RPMI8226 (cell line): ENCODE measurements at places on chromosomes 2 and 18.

GRCh38 chr18:22260208-22260820 lies 90.9 kb downstream of the GATA6 start:
- DNase-seq: no peak

GRCh38 chr2:11030909-11031308 lies 119.2 kb downstream of the KCNF1 start:
- DNase-seq: no peak

DNA sequence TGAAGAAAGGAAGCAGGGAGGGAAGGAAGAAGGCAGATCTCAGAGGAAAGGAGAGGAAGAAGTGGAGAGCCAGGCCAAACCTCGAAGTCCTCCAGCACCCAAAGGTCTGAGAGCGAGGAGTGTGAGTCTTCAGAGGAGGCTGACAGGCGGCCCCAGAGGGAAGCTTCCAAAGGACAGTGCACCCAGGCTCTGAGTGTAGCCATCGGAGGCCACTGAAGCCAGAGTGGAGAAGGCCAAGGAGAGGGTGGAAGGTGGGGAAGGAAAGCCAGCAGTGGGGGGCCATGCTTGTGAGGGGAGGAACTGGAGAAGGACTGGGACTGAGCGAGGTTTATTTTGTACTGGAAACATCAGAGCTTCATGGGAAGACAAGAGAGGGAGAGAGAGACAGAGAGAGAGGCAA lies 6.0 kb downstream of the ATP6V1B1 start:
- DNase-seq: no peak

DNA sequence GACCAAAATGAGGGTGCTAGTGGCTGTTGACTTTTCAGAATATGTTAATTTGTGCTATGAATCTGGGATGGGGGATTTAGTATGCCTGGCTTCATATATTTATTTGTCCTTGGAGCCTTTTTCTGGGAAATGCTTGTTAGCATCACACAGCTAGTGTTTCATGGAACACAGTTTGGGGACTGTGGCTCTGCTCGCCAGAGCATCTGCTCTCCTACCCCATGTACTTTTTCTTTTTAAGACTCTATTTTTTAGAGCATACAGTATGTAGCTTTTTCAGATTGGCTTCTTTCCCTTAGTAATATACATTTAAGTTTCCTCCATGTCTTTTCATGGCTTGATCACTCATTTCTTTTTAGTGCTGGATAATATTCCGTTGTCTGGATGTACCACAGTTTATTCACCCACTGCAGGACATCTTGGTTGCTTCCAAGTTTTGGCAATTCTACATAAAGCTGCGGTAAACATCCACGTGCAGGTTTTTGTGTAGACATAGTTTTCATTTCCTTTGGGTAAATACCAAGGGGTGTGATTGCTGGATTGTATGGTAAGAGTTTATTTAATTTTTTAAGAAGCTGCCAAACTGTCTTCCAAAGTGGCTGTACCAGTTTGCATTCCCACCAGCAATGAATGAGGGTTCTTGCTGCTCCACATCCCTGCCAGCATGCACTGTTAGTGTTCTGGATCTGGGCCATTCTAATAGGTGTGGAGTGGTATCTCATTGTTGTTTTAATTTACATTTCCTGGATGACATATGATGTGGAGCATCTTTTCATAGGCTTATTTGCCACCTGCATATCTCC lies 44.1 kb downstream of the EFR3B start:
- no peak for DNase-seq

DNA sequence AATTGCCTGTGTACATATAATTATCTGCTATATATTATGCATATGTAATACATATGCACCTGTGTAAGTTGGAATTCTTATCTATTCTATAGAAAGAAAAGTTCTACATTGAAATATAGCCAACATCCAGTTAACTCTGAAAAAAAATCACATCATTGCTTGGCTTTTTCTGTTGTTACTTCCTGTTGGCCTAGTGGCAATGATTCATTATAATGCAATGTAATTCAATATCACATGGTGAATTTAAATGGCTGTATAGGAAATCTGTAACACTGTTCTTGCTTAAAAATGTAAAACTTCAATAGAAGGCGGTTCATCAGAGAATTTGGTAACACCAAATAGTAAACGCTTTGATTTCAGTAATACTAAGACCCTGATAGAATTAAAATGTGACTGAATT lies 44.5 kb upstream of the MAP4K3 start:
- DNase-seq: no peak

GRCh38 chr2:143525402-143525860 lies 396.2 kb downstream of the ARHGAP15 start:
- no peak for DNase-seq

GRCh38 chr18:10332452-10332851 lies 122.0 kb upstream of the APCDD1 start:
- no peak for DNase-seq

GRCh38 chr2:11669454-11670291 lies at the start of gene NTSR2:
Gene NTSR2 (minus strand): TSS chr2:11670195. CDS start chr2:11670129, 66 bp downstream.
- DNase-seq: no peak

DNA sequence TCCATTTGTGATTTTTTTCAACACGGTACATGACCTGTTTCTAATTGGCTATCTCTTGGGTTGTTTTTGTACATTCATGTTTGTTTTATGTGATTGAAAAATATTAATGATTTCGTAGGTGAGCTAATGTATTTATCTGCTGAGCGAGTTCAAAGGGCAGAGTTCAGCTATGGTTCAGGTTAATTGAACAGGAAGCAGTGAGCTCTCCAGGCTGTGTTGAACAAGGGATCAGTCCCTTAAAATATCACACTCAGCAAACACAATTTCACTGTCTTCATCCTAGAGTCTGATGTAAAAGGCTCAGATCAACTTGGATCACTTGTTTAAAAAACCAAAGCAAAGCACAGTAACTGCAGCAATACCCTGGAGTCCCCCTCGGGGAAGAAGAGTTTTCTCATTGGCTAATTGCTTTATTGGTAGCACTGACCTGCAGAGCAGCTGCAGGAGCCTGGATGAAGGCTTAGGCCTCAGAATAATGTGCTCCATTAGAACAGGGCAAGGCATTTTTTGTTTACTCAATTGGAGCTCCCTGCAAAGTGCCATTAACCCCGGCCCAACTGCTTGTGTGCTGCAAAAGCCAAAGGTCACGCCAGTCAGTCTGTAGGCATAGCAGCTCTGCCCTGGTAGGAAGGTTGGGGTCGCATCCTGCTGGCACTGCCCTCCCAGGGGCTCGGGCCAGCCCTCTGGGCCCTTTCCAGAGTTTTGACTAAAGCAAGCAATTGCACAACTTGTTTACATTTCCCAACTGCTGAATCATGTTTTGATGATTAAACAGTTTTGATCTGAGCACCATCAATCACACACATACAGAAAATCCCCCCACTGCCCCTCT lies 10.5 kb downstream of the ONECUT2 start:
- no peak for DNase-seq

GRCh38 chr2:217629347-217629746 lies 373.4 kb downstream of the TNS1 start:
- DNase-seq: no peak

- DNase-seq: no peak
Measured at GRCh38 chr2:216866515-216867095, 6.7 kb upstream of the TNP1 start.

- no peak for DNase-seq
Measured at GRCh38 chr2:108446703-108447102, 2.3 kb upstream of the GCC2 start.

DNA sequence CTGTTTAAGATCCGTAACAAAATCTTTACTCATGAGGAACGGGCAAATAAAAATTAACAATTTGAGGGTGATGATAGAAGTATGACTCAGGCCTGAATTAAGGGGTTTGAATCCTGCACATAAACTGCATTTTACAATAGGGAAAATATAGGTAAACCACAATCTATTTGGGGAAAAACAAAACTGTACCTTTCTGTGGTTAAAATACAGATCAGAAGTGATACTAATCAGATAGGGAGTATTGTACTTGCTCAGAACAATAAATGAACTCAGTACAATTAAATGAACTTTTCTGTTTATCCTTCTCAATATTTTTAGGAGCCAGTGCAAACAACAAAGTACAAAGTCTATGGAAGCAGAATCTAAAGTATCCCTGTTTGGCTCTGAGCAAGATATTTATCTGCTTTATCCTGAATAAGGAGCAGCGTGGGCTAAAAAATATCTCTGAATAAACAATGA lies 287.3 kb downstream of the ZNF385B start:
- no peak for DNase-seq

GRCh38 chr2:161217597-161218185 lies 57.5 kb downstream of the TANK start:
- DNase-seq: no peak

- DNase-seq: no peak
Measured at GRCh38 chr2:114089636-114090319, 199.9 kb downstream of the ACTR3 start.

GRCh38 chr2:239951825-239952224 lies 73.3 kb downstream of the NDUFA10 start:
- no peak for DNase-seq

DNA sequence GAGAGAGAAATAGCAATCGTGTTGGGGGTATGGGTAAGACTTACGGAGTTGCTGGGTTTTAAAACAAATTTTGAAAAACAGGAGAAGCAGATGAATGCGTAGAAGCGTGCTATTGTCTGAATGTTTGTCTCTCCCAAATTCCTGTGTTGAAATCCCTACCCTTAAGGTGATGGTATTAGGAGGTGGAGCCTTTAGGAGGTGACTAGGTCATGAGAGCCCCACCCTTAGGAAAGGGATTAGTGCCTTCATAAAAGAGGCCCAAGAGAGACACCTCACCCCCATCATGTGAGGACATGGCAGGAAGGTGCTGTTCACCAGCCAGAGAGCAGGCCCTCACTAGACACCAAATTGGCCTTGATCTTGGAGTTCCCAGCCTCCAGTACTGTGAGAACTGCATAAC lies 40.7 kb upstream of the FZD7 start:
- DNase-seq: no peak

GRCh38 chr2:234051374-234052070 lies 1.0 kb downstream of the SPP2 start:
- no peak for DNase-seq

GRCh38 chr18:54742659-54743604 lies 85.3 kb upstream of the RAB27B start:
- DNase-seq: no peak

GRCh38 chr2:95393901-95394300 lies 8.6 kb upstream of the FAHD2A start:
- DNase-seq: no peak

DNA sequence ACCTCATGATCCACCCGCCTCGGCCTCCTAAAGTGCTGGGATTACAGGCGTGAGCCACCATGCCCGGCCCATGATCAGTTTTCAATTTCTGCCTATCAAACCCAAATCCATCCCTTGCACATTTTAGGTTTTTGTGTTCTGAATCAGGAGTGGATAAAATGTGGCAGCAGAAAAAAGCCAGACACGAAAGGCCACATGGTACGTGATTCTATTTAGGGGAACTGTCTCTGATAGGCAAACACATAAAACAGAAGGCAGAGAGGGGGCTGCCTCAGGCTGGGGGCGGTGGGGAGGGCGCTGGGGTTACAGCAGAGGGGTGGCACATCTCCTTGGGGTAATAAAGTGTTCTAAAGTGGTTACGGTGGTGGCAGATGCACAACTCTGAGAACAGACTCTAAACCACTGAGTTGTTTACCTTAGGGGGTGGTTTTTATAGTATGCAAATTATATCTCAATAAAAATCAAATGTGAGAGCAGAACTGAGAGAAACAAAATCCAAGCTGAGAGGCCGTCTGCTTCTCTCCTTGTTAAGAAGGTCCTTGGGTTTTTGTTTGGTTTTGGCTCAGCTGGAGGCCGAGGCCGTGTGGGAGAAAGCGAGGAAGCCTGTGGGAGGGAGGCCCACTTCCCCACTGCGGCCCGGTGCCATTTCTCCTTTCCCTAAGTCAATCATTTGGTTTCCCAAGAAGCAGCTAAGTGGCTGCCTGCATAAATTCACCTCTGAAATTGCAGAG lies 78.0 kb downstream of the SOWAHC start:
- no peak for DNase-seq

DNA sequence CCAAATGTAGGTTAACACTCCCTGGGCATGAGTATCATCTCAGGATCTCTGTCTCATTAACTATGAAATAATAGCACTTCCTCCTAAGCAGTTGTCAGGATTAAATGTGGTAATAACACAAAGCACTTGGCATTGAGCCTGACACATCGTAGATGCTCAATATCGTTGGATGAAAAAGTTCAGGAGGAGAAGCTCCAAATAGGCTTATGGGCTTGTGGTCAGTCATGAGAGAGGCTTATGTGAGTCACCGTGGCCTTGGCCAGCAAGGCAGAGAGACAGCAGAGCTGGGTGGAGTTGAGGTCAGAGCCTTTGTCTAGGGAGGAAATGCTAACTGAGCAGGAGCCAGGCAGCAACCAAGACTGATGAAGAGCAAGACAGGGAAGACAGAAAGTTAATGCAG lies 68.3 kb upstream of the PPM1B start:
- no peak for DNase-seq

- DNase-seq: no peak
Measured at GRCh38 chr18:24530630-24531111, 70.2 kb downstream of the HRH4 start.

- DNase-seq: no peak
Measured at GRCh38 chr18:62279561-62279960, 45.5 kb upstream of the TNFRSF11A start.

DNA sequence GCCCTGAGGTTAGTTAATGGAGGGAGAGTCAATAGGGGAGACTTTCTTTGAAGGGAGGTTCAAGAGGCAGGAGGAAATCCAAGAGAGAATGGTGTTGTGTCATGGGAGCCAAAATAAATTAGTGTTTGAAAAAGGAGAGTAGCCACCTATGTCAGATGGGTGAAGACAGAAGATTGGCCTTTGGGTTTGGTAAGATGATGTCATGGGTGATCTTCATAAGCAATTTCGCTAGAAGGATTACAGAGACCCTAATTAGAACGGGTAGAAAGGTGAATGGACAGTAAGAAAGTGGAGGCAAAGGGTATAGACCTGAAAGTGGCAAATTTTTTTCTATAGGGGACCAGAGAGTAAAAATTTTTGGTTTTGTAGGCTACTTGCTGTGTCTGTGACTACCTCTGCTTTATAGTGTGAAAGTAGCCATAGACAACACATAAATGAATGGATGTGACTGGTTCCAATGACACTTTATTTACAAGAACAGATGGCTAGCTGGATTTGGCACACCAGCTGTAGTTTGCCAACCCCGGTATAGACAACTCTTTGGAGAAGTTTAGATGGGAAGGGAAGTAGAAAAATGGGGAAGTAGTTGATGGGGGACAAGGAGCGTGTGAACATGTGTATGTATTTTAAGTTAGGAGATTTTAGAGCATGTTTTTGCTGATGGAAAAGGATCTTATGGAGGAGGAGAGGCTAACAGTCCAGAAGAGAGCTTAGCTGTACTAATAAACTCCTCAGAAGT lies 9.3 kb downstream of the STAMBP start:
- DNase-seq: no peak
